Mucosa of gallbladder (tissue), 1 donor: ENCODE measurements at places on chromosomes 5 and 9. TPM values are rescaled to one million over a fixed set of nuclear protein-coding genes. Genes with fewer than 3 reads are reported as not detected.
A peak's percentile ranks its signal among the peaks of the same experiment; 100 is the strongest.

DNA sequence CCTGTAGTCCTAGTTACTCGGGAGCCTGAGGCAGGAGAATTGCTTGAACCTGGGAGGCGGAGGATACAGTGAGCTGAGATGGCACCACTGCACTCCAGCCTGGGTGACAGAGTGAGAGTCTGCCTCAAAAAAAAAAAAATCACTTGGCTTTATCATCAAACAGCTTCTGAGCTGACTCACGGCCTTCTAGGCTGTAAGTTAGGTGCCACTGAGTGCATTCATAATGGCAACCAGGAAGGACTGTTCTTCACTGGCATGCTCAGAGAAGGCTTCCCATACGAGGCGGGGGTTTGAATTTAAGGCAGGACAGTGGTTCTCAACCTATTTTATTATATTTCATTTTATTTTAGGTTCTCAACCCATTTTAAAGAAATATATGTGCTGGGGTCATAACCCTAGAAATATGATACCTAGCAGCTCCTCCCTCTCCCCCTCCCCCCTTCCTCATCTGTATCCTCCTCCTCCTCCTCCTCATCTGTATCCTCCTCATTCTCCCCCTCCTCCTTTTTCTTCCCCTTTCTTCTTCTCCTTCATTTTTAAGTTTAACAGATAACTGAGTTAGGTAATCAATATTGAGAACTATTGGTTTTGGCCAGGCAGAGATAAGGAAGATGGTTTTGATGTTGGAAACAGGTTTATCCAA lies 19.0 kb upstream of the LHFPL2 start:
- DNase-seq = no peak

The MCC gene
- 12.2 TPM for total RNA-seq

DNA sequence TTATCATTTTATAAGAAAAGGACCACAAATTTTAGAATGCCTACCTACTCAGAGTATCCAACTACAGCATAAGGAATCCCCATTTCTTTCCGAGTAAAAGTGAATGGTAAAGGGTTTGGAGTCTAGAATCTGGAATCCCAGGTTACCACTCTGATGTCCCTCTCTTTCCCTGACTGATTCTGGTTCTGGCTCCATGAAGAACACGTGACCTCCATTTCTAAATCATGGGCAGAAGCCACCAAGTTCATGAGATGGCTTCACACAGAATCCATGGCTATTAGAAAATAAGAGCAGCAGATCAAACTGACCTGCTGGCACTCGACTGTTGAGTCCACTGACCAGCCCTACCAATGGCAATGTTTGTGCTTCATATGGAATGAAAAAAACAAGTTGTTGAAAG lies 40.7 kb downstream of the PFDN1 start:
- no peak for DNase-seq

The AIF1L gene
- total RNA-seq = 7.0 TPM

The GFI1B gene
- total RNA-seq = 1.3 TPM

DNA sequence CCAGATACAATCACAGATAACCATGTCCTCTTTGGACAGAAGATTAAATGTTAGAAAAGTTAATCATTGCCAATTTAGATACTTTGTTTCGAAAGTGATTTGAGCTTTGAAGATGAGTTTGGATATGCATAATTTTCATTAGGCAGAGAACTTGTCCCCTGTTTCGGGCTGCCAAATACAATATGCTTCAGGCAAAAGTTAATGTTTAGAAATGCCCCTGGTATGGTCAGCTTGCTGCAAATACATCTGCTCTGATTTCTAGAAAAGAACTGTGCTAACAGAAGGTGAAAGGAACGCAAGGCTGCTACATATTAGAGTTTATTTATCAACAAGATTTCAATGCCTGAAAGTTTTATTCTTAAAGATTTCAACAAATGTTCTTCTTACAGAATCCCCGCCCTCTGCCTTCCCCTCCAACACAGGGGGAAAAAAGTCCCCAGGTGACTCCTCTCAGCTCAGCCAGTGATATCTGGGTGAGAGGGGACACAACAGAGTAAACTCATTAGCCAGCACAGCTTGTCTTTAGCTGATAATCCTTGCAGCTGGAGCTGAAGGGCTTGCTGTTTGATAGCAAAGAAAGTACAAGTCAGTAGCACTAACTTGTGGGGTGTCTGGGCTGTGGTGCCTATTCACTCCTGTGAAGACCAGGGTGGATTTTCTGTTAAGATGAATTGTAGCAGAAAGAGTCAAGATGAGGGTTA lies 435.7 kb downstream of the DMAC1 start:
- no peak for DNase-seq

DNA sequence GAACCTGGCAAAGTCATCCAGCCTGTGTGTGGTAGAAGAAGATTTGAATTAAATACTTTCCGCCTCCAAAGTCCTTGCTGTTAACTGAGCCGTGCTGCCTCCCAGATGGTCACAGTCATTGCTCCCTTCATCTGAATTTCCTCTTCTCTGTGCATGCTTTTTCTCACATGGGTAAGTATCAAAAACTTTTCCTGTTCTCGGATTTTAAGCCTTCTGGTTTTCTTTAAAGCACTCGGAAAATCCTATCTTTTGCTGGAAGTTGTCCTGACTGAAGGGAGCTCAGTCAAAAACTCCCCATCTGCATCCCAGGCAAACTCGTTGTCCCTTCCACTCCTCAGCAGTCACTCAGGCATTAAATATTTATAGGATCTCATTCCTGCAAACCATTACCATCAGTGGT lies 290.0 kb upstream of the PIK3R1 start:
- DNase-seq = no peak

The FRMD3 gene
- 3.6 TPM for total RNA-seq

DNA sequence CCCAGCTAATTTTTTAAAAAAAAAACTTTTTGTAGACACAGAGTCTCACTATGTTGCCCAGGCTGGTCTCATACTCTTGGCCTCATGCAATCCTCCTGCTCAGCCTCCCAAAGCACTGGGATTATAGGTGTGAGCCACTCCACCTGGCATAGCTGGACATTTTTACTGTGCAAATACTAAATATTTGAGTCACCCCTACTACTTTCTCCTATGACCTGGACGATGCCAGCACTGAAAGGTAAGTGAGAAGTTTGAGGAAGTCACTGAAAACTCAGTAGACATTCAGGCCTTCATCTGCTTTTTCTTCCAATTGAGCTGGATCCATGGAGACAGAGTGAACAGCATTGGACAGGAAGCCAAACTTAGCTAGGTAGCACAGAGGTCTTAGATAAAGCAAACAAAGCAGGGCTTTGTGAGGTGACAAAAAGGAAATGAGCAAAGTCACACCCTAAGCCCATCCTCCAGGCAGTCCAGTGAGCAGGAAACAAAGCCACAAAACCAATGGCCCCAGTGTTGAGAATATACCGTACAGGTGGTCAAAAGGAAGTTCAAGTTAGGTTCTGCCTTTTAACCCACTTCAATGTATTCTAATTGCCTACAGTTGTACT lies 192.6 kb upstream of the RASA1 start:
- no peak for DNase-seq

DNA sequence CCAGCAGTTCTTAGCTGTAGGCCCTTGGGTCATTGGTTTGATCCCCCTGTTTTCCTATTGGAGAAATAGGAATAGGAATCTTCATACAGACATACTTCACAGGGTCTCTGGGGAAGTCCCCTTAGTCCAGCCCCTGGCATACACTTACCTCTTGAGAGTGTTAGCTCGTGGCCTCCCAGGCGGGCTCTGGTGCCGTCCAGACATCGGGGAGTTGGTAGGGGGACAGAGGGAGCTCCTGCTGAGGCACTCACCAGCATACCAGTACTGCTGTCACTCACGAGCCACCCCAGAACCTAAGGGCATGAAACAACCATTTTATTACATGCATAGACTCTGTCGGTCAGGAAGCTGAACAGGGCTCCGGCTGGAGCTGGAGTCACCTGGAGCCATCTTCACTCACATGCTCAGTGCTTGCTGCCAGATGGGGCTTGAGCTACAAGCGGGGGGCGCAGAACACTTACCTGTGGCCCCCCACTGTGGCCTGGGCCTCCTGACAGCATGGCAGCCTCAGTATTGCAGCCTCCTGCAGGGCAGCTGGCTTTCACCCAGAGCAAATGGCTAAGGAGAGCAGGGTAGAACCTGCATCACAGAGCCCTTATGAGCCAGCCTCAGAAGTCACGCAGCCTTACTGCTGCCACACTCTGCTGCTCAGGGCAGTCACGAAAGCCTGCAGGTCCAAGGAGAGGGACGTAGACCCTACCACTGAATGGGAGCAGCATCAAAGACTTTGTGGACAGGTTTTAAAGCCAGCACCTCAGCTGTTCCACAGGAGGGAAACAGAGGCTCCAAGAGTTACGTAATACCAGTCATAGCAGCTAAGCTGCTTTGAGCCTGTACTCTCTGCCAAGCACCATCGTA lies 58.3 kb upstream of the ANGPTL2 start:
- DNase-seq = no peak

- no peak for DNase-seq
Measured at GRCh38 chr9:126299706-126300276, 26.8 kb upstream of the MVB12B start.

DNA sequence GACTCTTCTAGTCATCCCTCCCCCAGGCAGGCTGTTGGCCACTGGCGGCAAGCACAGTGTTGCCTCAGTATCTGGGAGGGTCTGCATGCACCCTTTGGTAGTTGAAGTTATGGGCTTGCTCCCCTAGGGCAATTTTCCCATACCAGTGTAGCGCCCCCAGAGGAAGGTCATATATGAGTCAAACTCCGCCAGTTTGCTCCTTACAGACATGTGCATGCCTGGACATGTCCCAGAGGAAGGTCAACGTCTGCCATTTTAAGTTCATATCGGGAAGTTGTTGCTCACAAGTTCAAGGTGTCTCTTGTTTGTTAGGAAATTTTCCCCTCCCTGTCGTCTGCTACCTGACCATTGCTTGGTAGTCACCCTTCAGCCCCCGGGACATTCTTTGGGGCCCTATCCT lies 51.3 kb upstream of the MROH2B start:
- no peak for DNase-seq

The TRPM6 gene
- total RNA-seq = 0.29 TPM

The NUDT12 gene
- 25.1 TPM for total RNA-seq

The DBH gene
- 0.06 TPM for total RNA-seq

DNA sequence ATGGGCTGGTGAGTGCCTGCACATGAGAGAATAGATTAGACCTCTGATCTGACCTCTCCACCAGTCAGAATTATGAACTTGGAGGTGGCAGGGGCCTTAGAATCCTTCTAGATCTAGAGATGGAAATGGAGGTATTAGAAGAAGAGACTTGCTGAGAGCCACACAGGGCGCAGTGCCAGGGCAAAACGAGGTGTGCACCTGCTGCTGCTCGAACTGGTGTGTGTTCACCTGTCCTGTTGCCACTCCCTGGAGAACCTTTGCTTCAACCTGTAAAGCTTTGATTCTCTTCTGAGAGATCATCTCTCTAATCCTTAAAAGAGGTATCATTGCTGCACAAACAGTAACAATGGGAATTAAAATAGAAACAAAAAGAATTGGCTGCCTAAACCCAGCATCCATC lies 24.9 kb downstream of the FRMPD1 start:
- no peak for DNase-seq

GRCh38 chr5:180326989-180327565 lies 26.1 kb downstream of the GFPT2 start:
- DNase-seq = no peak

GRCh38 chr5:153517241-153517611 lies 26.8 kb downstream of the GRIA1 start:
- DNase-seq = no peak

The ADAMTS2 gene
- 18.9 TPM for total RNA-seq

DNA sequence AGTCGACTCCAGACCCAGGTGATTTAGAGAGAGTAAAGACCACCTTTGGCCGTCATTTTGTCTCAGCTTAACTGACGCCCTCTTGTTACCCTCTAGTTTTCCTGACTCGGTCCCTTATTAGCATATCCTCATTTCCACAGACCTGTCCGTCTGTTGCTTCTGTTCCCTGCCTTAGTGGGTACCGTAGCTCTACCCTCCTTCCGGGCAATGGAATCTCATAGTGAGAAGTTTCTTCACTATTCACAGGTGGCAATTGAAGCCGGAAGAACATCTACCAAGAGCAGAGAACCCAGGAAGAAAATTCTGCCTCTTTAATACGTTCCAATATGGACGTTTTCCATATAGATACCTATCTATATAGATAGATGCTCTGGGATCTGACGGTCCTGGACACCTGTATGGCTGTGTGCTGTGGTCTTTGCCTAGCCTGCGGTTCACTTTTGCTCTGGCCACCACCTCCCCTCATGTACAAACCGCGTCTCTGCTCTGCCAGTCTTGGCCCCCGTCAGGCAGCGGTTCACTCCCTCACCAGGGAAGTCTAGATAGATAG lies 652 bp upstream of the TMEM161B start:
- DNase-seq = peak; percentile 10

- DNase-seq = no peak
Measured at GRCh38 chr5:94422812-94423211, 195.6 kb downstream of the KIAA0825 start.

GRCh38 chr9:97853844-97854695 lies 1.0 kb downstream of the FOXE1 start:
- no peak for DNase-seq

DNA sequence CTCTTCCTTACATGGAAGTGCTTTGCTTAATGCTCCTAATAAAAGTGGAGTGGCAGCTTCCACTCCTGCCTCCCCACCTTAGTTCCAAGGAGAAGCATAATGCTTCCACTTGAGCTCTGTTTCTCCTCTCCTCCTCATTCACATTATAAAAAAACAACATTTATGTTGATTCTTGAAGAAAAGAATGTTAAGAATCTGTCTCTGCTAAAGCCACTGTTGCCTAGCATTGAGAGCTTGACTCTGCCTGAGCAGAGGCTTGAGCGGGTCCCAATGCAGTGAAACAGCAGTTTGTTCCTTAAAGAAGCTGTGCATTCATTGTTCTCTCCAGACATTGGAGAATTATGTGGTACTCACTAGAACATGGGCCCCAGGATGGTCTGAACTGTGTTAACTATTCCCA lies 101.5 kb upstream of the GHR start:
- DNase-seq = no peak

The KIF12 gene
- 212 TPM for total RNA-seq

The TAF11L12 gene
- total RNA-seq = not detected

DNA sequence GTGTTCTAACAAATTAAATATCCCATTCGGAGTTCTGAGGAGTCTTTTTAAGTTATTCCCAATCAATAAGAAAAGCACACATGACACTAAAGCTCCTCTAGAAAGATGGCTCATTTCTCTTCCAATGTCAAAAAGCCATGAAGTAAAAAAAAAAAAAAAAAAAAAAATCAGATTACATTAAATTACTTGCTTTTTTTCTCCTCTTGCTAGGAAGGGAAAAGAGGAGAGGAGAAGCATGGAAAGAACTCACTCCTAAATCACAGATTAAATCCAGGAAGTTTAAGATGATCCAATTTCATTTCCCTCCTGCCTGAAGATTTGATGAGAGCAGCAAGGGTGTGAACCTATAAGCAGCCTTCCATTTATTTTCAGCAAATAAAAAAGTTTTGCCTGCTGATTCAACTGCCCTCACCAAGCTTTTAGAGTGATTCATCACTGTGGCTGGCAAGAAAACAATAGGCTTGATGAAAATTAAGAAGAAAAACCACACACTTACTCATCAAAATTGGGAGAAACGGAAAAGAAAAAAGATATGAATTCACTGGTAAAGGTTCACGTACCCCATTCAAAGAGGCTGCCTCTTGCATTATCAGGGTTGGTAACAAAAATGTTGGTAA lies 19.7 kb downstream of the MYO10 start:
- DNase-seq = no peak
